ENCODE measurements at places on chromosomes 5 and 9.

GRCh38 chr9:90288275-90288639, 354.4 kb downstream of the DIRAS2 start:
- no peak for DNase-seq

GRCh38 chr5:36181774-36182173, 29.9 kb downstream of the SKP2 start:
- no peak for DNase-seq

DNA sequence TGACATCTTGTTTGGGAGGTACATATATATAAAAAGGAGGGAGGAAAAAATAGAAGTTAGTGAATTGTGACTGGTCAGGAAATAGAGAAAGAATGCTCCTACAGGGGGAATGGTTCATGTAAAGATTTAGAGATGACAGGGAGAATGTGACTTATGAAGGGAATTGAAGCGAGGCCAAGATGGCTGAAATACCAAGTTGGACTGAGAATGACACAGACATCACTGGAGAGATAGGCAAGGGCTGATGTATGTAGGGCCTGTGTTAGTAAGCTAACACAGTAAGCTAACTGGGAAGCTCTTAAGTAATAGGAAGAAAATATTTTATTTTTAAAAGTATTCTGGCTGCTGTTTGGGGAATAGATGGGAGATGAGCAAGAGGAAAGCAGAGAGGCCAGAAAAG, 286.3 kb downstream of the NNT start:
- DNase-seq = no peak

DNA sequence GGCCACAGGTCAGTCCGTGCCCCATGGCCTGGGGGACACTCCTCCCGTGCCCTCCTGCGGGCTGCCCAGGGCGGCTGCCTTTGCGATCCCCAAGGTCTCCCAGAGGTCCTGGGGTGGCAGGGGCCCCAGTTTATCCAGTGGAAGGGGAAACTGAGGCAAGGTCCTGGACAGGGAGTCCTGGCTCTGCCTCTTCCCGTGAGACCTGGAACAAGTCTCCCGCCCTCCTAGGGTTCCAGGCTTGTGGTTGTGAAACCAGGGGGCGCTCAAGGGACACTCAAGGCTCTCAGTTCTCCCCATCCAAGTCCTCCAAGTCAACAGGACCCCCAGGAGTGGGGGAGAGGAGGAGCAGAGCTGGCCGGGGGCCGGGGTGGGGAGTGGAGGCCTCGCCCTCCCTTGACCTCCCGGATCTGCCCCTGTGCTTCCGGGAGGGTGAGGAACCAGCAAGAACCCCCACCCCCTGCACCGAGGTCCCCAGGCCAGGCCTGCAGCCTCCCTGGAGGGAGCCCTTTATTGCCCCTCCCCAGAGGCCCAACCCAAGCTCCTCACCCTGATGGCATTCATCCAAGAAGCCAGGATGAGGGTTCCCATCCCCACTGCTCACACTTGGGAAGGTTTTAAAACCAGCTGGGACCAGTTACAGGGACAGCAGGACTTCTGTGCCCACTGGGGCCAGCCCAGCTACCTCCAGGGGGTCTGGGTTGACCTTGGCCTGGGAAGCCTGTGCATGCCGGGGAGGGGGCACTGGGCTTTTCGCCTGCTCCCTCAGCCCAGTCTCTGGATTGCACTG, 24.7 kb upstream of the TMEM250 start:
- DNase-seq = no peak

DNA sequence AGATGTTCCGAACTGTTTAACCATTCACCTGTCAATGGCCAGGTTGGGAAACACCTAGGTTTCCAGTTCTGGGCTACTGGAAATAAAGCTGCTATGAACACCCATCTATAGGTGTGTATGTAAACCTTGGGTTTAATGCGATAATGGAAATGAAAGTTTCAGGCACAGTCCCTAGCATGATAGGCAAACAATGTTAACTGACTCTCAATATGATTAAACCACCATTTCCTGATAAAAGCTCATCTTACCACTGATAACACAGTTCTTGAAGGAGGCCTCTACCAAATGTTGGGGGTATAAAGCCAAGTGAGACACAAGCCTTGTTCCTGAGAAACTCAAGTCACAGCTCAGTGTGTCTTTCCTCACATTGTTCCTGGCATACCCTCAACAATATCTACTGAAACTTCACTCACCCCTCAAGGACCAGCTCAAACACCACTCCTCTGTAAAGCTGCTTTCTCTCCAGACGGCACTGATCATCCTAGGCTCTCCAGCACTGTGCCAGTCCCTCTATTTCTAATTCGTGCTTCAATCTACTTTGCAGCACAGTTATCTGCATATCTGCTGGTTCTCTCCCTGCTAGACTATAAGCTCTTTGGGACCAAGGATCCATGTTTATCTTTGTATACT, 15.8 kb downstream of the RAB14 start:
- DNase-seq = no peak
